Fibroblast of the aortic adventitia (primary cell): ENCODE measurements at places on chromosomes 1 and 21. TPM values are rescaled to one million over a fixed set of nuclear protein-coding genes. Genes with fewer than 3 reads are reported as not detected.

DNA sequence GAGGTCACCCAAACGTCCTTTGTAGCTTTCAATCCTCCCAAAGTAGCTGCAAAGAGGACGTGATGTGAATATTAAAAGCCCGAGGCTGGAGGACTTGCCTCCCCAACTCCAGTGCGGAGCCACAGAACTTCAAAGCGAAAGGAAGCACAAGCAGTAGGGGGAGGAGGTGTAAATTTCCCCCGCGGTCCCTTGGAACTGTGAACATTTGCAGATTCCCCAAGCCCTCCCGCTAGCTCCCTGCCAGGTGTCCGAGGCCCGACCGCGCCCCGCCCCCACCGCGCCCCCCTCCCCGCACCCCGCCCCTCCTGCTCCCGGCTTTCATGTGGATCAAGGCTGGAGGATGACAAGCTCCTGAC lies 41.5 kb upstream of the HAO2 start:
- DNase-seq = no peak

ARMH1 gene
- 0.41 and 1.7 TPM in 2 replicates for total RNA-seq

DNA sequence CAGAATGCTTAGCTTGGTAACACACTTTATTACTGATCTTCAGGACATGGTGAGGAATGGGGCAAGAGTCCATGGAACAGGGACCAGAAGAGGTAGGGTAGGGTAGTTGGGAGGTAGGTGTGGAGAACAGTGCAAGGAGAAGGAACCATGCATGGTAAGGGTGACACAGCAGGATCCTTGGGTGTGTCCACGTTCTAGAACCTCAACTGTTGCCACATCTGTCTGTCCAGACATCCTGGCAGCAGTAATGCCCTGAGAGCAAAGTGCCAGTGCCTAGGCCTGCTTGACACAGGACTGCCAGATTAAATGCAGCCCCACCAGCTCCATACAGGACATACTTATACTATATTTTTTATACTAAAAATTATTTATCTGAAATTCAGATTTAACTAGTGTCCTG lies 13.9 kb downstream of the DMAP1 start:
- peak; percentile 17 for DNase-seq

DNA sequence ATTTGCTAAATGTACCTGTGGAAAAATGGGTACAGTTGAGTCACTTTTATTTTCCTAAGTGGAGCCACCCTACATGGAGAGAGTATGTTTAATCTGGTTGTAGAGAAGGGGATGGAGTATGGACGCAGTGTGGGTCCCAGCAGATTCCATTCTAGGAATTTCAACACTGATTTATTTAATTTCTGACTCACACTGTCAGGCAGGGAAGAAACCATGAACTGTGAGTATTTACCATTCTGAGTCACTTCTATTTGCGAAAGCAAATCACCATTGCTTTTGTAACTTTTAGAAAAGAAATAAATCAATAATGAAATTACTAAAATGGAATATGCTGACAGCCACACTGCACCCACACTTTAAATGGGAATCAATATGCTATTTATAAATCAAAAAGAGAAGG lies 339.0 kb downstream of the DSCAM start:
- no peak for DNase-seq

COL18A1 gene
- 56.5 and 57.9 TPM in 2 replicates for total RNA-seq

DNA sequence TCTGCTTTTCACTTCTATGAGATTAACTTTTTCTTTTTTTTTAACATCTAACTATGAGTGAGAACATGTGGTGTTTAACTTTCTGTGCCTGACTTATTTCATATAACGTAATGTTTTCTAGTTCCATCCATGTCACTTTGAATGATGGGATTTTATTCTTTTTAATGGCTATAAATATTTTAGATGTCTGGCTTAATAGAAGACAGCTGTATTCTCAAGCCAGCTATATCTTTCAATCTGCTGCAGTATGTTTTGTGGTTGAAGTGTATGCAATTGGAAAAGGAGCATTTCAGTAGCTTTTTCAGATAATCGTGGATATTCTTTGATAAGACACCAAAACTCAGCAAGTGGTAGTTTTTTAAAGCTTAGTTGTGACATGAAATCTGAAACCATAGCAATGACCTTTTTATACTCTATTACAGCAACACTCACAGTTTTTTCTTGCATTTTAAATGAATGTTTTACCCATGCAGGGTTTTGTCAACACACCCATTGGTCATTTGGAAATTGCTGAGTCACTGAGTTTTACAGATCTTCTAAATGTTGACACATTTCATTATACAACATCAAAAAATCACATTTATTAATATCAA lies 5.7 kb upstream of the SVBP start:
- DNase-seq = peak; percentile 58

- no peak for DNase-seq
Observed at GRCh38 chr1:17110555-17110926, 8.7 kb downstream of the PADI2 start.

DNA sequence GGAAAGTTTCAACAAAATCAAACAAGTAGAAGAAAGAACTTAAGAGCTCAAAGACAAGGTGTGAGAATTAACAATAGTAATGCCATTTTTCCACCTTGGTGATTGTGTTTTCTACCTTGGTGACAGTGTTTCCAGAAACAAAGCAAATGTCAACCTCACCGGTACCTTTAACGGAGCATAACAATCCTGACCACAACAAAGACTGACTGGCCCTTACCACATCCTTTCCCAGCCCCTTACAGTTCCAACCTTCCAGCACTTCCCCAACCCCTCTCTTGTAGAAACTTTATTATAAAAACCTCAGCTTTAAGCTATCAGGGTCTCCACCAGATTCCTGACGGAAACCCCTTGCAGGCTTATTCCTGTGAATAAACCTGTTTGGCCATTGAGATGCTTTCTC lies 16.7 kb downstream of the STYXL2 start:
- no peak for DNase-seq

LENEP gene
- not detected in 2 replicates for total RNA-seq

GRCh38 chr1:77322061-77322900 lies 40.5 kb downstream of the AK5 start:
- DNase-seq = peak; percentile 67

PLA2G2A gene
- total RNA-seq = 0.27 TPM in 1 of 2 replicates, not detected in the other

KIF26B gene
- total RNA-seq = 4.6 and 20.9 TPM in 2 replicates

DNA sequence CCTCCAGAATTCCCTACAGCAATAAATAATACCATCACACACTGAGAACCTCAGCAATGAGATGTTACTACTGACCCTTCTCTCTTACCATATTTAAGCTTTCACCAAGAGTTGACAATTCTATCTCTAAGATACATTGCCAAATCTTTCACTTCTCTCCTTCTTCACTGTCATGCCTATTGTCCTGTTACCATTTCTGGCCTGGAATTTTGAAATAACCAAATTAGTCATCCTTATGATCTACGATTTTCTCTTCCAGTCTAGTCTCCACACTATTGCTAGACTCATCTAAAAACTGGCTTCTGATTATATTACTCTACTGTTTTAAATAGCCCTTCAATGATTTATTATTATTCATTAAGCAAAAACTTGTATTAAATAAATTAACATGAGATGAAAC lies 656.1 kb upstream of the ADGRL4 start:
- peak; percentile 44 for DNase-seq

DNA sequence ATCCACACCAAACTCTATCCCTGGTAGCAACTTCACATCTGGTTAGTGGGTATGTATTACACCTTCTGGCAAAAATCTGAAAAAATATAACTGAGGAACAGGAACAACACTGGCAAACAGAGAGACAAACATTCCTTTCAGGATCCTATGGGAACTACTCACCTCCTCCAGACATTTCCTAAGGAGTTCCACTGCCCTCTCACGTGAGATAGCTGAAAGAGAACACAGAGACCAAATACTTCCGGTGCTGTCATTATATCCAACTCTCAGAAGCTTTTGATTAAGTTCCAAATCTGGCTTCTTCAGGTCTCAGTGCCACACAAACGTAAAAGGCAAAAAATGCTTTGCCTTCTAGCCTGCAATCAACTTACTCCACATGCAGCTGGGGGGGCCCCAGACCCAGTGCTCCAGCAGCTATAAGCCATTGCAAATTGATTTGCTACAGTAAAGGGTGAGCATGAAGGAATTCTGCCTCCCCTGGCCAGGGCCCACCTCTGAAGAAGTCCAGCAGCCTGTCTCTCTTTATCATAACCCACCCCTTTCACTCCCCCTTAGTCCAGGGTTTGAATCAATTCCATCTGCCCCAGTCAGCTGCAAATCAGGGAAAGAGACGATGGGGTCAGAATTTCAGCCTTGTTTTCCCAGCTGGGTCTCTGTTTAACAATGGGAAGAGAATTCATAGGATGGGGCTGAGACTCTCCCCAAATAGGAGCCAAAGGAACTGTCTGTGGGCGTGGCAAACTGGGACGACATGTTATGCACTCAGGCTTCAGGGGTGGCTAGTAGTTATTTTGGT lies 32.2 kb downstream of the TFAP2E start:
- DNase-seq = no peak

- no peak for DNase-seq
Observed at GRCh38 chr1:100657876-100658715, 61.4 kb upstream of the VCAM1 start.

- no peak for DNase-seq
Observed at GRCh38 chr21:38097789-38098188, 159.0 kb upstream of the KCNJ15 start.

RASAL2 gene
- 30.5 and 32.6 TPM in 2 replicates for total RNA-seq

DNA sequence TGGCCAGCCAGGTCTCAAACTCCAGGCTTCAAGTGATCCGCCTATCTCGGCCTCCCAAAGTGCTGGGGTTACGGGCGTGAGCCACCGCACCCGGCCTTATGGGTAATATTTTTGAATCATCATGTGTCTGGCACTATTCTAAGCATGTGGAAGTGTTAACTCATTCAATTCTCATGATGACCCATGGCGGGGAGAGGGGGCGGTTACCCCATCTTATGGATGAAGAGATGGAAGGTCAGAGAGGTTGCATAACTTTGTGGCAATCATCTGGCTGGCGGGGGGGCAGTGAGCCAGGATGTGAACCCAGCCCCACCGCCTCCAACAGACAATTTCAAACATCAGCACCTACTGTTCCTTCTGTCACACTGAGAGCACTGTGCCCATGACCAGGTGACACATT lies 11.5 kb upstream of the TAS1R2 start:
- no peak for DNase-seq

- no peak for DNase-seq
Observed at GRCh38 chr1:66095190-66095589, 302.5 kb downstream of the PDE4B start.

- DNase-seq = no peak
Observed at GRCh38 chr1:223256034-223256433, 107.9 kb downstream of the SUSD4 start.

- no peak for DNase-seq
Observed at GRCh38 chr1:6700853-6701436, 671 bp downstream of the DNAJC11 start.

ZNF496 gene
- total RNA-seq = 21.3 and 60.7 TPM in 2 replicates

DNA sequence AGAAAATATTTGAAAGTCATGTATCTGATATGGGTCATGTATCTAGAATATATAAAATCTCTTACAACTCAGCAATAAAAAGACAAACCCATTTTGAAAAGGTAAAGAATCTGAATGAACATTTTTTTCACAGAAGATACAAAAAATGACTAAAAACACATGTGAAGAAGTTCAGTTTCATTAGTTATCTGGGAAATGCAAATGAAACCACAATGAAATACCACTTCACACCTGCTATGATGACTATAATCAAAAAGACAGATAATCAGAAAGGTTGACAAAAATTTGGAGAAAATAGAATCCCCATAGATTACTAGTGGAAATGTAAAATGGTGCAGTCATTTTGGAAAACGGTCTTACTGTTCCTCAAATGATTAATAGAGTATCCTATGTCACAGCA lies 631.0 kb downstream of the MRPL39 start:
- no peak for DNase-seq

GRCh38 chr1:105655032-105655431 lies 1401.4 kb upstream of the PRMT6 start:
- no peak for DNase-seq

DNA sequence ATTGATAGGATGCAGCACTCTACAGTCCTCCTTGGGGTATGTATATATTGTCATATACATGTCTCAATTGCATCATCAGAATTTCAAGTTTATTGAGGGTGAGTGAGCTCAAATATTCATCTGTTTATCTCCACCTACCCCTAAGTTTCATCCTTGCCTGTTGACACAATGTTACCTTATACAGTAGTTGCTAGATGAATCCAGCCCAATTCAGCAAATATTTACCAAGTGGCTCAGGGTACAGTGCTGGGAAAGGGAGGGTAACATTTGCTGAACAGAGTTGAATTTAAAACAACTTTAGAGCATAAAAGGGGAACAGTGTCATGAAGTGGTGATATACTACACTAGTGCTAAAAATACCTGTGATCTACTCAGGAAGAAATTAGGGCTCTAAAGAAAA lies 14.4 kb downstream of the ELAVL4 start:
- no peak for DNase-seq

DNA sequence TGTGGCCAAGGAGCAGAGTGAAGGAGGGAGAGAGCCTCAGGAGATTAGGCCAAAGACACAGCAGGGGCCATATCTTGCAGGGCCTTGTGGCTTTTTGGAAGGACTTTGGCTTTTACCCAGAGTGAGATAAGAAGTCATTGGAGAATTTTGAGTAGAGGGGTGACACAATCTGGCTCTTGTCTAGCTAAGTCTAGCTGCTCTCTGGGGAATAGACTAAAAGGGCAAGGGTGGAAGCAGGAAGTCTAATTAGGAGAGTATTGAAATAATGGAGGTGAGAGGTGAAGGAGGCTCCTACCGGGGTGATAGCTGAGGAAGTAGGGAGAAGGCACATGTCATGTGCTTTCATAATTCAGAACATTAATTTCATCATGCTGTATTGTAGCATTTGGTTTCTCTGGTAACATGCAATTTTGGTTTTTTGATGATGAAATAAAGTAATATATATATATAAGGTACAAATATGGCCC lies 34.3 kb upstream of the KCNA3 start:
- DNase-seq = no peak
